Daoy (cell line): ENCODE measurements at places on chromosomes 6 and 20.

DNA sequence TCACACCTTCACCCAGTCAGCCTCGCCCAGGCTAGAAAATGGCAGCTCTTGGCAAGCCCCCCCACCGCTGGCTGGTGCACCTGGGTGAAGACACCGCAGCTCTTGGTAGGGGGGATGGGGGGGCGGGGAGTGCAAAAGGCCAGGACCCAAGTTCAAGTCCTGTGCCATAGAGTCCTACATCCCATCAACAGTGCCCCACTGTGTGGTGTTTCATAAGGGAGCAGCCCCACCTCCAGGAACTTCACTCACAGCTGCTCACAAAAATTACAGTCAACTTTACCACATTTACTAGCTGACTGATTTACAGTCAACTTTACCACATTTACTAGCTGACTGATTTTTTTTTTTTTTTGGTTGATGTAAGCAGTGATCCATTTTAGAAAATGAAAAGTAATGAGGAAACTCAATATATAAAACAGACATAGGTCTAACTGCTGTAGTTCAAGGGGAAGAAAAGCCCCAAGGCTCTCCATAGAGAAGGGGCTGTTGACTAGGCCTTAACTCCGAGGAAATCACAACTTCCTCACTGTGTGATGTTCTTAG is 208.9 kb upstream of the SNX9 start:
- DNase-seq = peak; percentile 66

GRCh38 chr20:2602046-2602735 is 50.2 kb upstream of the NOP56 start:
- no peak for DNase-seq

DNA sequence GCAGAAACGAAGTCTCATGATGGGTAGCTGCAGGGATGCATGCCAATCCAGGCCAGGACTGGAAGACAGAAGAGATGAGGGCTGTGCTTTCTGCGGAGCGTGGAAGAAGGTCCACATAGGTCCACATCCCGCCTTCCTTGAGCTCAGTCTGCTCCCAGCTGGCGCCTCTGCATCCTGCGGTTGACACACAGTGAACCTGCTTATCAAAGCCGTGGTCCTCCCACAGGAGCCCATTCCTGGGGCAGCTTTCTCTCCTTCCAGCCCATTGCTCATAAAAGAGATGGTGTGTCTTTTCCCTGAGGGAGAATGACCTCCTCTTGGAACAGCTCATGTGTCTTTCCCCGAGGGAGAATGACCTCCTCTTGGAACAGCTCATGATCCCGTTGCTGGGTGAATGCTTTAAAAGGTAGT is 225.4 kb downstream of the CDH4 start:
- peak; percentile 55 for DNase-seq

DNA sequence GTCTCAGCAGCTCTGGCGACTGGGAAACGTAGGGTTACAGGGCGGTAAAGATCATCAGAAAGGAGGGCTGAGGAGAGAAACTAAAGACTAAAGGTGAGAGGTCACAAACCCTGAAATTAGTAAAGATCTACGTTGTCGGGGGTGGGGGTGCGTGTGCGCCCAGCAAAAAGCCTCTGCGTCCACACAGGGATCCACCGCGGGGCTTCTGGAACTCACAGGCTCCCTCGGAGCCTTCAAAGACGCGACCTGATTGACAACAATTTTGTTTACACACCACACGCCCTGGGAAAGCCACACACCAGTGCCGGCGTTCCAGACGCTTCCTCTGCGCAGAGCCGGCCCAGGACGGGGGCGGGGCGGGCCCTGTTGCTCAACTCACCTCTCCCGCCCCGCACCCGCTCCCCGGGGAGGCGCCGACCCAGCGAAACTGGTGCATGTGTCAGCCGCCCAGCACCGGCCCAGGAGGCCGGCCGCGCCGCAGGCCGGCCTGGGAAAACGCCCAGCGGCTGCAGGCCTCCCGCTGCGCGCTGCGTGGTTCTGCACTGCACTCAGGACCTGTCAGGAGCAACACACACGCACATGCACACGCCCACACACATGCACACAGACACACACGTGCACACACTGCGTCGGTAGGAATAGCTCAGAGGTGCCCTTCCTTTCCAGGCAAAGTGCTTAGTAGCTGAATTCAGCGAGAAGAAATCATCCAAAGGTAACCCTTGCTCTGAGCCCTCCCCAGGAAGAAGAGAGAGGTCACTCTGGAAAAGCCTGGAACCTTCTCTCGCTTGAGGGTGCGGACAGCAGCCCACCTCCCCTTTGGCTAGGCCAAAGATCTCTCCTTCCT is 57.2 kb upstream of the ARID1B start:
- DNase-seq = peak; percentile 94

DNA sequence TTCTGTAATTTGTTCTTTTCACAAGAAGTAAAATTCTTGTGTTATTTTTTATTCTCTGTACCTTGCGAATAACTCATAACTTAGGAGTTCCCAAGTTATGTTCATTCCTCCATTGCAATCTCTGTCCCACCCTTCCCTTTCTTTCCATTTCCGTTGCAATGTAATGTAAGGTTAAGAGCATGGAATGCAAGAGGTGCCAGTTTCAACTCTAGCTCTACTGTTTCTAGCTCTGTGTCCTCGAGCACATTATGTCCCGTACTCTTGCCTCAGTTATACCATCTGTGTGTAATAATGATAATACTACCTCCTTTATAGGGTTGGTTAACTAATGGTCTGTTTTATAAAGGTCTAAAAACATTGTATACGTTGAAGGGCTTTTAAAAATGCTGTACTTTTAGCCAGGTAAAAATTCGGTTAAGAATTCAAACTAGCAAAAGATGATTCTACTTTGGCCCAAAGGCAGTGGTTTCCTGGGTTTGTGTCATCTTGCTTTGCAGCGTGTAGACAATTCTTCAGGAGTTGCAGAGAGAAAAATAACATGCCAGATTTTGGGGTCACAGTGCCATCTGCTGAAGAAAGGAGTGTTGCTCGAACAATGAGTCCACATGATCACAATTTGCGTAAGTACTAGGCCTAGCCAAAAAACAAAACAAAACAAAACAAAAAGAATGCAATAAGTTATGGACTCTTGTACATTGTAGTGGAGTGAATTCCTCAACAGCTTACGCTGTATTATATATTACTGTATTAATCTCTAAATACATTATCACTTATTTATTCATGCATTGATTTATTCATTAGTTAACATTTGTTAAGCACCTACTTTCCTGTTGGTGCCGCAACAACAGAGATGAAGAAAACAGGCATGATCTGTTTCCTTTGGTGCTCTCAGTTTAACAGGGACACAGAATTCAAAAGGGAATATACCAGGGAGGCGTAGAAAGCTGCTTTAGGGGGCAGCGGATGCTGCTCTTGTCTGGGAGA is 10.0 kb upstream of the PFDN4 start:
- DNase-seq = peak; percentile 56

DNA sequence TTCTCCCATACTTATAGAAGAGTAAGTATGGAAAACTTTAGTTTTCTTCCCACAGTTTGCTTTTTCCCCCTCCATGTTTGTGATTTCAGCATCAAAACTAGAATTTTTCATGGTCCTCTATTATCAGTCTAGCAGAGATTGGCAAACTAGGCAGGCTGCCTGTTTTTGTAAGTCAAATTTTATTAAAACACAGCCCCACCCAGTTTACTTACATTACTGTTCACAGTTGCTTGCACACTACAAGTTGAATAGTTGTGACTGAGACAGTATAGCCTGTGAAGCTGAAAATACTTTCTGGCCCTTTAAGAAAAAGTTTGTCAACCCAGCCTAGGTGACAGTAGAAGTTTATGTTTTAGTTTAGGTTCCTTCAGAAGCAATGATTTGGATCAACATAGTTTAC is 19.5 kb downstream of the MCM8 start:
- no peak for DNase-seq

DNA sequence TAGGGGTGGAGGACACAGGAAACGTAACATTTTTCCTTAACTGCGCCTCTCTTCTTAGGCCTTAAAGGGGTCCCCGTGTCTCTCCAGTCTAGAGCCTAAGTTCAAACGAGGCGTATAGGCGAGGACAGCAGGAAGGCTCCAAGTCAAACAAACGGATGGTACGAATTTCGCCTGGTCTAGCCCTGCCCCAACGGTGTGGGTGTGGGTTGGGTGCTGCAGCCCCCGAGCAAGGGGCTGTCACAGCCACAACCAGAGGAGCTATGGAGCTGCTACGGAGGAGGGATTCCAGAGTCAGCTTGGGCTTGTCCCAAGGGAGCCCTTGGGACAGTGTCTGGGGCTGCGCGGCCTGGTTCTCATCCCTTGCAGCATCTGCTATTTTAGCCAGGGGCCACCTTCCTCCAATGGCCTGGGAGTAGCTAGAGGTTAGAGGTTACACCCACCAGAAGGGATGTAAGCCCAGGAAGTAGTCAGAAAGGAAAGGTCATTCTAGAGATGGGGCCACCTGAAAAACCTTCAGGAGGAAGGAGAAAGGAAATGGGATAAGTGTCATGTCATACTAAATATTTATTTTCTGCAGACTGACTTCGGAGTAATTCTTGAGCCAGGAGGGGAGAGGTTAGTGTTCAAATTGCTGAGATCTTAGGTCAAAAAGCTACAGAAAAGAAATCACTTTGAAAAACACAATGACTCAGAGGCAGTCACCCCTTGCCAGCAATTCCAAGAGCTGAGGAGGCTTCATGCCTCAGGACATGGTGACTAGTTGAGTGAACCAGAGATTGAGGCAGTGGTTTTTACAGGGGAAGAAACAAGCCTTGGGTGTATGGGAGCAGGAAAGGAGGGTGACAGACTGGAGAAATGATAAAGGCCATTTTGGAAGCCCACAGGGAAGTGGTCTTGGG is 21.7 kb downstream of the VPS52 start:
- peak; percentile 82 for DNase-seq

GRCh38 chr6:160420969-160421556 is 72.9 kb downstream of the SLC22A3 start:
- no peak for DNase-seq

- DNase-seq = peak; percentile 29
Measured at GRCh38 chr6:107716688-107717089, 107.4 kb downstream of the SCML4 start.

DNA sequence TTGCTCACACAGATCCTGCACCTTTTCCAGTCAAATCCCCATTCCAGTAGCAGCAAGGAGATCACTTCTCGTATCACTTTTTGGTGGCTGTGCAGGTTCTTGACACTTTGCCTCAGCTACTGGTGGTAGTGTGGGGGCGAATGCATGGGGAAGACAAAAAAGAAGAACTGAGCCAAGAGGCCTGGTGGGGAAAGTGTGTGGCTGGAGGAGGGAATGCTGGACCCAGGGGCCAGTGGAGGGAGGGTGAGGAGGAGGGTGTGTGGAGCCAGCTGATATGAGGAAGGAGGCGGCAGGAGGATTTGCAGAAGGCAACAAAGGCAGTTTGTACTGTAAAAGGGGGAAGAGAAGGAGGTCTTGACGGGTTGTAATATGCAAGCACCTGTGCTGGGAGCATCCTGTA is 15.7 kb upstream of the HLA-C start:
- DNase-seq = no peak

GRCh38 chr20:37726971-37727956 is 33.4 kb downstream of the CTNNBL1 start:
- DNase-seq = no peak

DNA sequence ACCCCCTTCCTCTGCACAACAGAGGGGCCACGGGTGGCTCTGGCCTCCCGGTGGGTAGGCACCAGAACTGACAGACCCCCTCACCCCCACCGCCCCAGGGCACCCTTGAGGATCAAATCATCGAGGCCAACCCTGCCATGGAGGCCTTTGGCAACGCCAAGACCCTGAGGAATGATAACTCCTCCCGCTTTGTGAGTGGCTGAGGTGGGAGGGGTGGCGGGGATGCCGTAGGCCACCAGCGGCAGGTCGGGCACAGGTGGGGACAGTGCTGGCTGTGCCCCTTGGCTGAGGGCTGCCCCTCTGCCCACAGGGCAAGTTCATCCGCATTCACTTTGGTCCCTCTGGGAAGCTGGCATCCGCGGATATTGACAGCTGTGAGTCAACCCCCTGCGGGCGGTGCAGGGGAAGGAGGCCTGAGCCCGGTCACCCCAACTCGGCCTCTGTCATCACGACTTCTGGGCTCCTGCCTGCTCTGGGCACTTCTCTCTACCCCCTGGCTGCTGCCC is 29.1 kb downstream of the MYH7B start:
- DNase-seq = no peak

DNA sequence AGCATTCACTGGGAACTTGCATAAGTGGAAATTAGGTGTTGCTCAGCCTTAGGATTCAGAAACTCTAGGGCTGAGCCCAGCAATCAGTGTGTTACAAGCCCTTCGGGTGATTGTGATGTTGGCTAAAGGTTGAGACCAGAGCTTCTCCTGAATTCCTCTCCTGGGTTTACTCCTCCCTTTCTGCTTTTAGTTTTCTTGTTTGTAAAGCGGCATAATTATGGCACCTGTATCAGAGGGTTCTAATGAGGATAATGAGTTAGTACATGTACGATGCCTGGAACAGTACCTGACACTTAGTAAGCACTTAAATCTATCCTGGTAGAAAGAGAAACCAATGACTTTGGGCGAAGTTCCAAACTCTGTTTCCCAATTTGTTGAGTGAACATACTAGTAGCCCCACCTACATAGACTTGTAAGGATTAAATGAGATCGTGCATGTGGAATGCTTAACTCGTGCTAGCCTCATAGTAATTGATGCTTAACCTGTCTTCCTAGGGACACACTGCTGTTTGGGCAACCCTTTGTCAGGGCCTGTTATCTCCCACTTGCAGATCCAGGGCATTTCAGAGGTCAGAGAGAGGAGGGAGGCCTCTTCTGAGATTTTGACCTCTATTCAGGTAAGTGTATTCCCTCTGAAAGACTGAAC is 932 bp upstream of the EZR start:
- no peak for DNase-seq
